Peyer's patch (tissue), 4 donors: ENCODE measurements at places on chromosomes 11 and 22.

GRCh38 chr22:29727131-29727523, 7.3 kb downstream of the CABP7 start:
- no peak for DNase-seq

DNA sequence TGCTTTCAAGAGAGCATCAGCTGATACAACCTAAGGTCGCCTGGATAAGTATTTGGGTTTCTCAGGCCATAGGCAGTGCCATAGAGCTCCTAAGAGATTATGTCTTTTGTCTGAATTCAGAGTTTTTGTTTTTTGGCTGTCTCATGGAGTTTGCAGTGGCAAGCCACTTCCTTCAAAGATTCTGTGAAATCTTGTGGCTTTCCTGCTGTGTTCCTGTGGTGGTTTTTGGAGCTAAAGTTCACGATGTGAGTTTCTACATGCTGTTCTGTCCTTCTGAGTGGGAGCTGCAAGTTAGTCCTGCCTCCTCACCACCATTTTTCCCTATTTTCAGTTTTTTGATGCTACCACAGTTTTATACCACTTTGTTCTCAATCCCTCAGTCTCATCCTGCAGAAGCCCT, 111.4 kb downstream of the COMMD9 start:
- no peak for DNase-seq

DNA sequence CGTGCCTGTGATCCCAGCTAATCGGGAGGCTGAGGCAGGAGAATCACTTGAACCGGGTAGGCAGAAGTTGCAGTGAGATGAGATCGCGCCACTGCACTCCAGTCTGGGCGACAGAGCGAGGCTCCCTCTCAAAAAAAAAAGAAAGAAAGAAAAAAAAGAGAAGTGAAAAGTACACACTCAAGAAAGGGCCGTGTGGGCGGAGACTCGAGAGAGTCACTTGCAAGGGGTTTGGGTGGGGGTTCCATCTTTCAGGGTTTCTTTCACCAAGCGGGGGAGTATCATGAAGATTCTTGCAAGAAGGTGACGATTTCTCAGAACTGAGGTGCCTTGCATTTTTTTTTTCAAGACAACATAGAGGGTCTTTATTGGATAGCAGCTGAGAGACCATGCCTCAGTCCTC, 4.0 kb upstream of the IFITM5 start:
- DNase-seq, result no peak

DNA sequence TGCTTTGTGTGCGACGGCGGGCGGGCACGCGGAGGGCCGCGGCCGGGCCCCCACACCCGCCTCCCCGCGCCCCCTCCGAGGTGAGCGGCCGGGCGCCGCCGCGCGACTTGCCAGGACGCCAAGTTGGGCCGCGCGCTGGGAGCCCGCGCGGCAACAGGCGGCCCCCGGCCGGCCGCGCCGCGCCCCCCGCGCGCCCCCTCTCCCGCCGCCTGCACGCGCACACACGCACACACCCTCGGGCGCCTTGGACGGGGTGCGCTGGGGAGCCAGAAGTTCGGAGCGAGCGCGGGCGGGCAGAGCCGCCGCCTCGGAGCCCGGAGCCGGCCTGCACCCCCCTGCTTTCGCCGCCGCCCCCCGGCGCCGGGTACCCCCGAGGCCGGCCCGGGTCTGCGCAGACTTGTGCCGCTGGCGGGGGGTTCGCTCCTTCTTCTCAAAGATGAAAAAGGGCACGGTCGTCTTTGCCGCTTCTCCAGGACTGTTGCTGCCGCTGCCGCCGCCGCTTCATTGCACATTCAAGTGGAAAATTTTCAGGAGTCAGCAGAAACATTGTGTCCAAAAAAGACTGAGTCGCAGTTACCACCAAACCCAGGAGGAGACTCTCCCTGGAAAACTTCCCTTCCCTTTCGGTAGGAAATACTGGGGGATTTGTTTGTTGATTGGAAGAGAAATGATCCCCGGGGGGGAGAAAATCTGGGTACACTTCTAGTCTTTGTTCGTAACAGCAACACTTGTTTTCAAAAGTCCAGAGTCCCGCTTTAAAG, 895 bp downstream of the TEAD1 start:
- DNase-seq, result no peak

GRCh38 chr11:67410984-67411784, 4.3 kb upstream of the CARNS1 start:
- DNase-seq, result no peak

- no peak for DNase-seq
Observed at GRCh38 chr11:98434296-98434695, 586.5 kb upstream of the CNTN5 start.

DNA sequence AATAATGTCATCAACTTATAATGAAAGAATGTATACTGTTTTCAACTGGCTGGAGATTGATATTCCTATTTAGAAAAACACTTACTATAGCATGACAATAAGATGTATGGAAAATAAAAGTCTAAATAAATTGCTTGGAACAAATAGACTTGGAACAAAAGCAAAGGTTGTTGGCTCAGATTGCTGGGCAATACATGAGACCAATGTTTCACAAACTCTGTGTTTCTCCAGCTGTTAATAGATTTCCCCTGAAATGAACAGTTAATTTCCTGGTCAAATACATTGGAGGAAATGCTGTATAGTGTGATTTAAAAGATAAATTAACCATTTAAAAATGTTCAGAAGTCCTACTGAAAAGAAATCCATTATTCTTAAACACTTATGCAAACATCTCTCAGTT, 40.1 kb upstream of the CTSC start:
- no peak for DNase-seq

GRCh38 chr11:1225386-1226225, 2.7 kb downstream of the MUC5B start:
- no peak for DNase-seq

DNA sequence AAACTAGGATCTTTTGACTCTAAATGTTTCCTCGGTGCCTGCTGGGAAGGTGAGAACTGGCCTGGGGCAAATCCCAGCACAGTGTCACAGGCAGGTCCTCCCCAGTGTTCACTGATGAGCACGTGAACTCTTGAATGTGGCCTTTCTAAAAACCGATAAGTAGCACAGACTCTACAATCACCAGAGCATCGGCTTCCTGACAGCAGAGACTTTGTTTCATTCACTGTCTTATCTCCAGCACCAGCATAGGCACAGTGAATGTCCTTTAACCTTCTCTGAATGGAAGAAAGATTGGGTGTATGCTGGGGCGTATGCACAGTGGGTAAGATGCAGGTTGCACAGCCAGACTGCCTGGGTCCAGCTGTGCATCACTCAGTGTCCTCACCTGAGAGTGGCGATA, 59.3 kb upstream of the EIF3D start:
- no peak for DNase-seq

GRCh38 chr22:41531715-41532477, 12.4 kb downstream of the POLR3H start:
- no peak for DNase-seq

DNA sequence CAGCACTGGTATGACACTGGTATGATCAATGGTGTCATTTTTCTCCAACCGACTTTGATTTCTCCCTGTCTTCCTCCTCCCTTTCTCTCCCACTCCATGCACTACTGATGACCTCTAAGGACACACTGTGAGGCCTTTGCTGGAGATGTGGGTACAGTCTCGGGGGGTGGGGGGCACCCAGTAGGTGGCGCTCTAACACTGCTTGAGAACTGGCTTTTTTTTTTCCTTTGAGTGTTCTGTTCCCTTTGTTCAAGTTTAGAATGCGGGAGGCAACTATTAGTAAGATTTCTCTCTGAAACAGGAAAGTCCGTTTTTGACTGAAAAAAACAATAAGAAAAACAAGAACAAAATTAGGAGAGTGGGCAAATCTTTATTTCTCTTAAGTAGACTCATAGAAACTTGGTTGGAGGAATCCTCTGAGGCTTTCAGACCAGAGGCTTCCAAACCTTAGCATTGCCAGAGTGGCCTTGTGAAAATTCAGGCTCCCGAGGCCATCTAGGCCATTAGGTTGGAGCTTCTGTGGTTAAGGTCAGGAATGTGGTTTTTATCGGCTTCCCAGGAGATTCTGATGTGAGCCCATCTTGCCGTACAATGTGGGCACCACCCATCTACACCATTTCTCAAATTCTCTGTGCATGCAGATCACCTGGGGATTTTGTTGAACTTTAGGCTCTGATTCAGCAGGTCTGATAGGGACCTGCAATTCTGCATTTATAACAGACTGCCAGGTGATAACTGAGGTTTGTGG, 43.2 kb downstream of the PANX1 start:
- DNase-seq, result peak; percentile 63

DNA sequence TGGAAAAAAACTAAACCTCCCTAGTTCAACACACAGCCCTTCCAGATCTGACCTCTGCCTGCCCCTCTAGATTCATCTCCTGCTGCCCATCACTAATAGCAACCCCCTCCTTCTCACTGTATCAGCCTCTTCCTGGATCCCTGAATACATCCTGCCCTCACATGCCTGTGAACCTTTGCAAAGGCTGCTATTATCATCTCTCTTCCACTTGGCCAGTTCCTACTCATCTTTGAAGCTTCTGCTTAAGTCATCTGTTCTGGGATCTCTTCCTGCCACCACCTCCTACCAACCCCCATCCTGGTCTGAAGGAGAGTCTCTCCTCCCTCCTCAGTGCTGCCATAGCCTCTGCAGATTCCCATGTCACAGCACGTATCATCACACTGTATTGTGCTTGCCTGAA, 38.0 kb upstream of the AMOTL1 start:
- DNase-seq, result no peak

- DNase-seq, result no peak
Observed at GRCh38 chr11:33682446-33682845, 18.2 kb downstream of the C11orf91 start.

GRCh38 chr11:106879832-106880546, 138.3 kb downstream of the GUCY1A2 start:
- no peak for DNase-seq

DNA sequence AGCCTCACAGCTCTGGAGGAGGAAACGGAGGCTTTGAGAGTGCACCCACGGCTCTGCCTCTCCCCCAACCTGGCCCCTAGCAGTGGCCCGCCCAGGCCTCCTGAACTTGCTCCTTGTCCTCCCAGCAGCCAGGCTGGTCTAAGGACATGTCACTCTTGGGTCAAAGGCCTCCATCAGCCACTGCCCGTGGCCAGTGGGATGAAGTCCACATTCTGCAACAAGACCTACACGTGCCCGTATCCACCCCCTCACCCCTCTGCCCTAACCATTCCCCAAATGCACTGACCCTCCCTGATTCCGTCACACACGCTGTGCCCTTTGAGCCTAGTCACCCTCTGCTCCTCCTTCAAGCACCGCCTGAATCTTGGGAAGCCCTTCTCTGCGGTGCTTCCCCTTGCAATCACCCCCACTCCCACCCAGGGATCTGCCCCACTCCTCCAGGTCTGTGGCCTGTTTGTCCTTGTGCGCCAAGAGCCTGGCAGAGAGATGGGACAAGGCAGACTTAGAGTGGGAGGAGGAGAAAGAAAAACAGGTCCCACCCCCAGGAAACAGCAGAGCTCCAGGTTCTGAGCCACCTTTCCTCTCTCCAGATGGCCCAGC, 37.5 kb upstream of the TEF start:
- DNase-seq, result no peak

DNA sequence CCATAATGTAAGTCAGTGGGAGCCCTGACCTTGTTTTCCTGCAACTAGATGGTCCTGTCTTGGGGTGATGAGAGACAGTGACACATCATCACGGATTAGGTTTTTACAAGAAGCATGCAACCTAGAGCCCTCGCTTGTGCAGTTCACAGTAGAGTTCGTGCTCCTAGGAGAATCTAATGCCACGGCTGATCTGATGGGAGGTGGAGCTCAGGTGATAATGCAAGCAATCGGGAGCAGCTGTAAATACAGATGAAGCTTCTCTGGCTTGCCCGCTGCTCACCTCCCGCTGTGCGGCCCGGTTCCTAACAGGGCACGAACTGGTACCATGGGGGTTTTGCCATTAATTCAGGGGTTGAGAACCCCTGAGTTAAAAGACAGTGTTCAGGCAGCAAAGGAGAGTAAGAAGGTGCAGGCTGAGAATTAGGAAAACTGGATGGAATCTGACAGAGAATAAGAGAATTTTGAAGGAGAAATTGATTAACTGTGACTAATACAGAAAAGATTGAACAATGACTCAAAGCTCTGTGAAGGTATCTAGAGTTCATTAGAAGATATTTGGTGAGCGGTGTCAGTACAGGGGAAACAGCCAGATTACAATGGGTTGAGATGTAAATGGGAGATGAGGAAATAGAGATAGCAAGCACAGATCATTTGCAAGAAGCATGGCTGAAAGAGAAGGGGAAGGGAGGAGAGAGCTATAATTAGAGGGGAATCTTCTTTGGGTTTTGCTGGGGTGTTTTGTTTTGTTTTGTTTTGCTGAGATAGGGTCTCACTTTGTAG, 21.0 kb downstream of the WEE1 start:
- DNase-seq, result no peak

GRCh38 chr11:45527898-45528297, 137.5 kb downstream of the CHST1 start:
- DNase-seq, result no peak

DNA sequence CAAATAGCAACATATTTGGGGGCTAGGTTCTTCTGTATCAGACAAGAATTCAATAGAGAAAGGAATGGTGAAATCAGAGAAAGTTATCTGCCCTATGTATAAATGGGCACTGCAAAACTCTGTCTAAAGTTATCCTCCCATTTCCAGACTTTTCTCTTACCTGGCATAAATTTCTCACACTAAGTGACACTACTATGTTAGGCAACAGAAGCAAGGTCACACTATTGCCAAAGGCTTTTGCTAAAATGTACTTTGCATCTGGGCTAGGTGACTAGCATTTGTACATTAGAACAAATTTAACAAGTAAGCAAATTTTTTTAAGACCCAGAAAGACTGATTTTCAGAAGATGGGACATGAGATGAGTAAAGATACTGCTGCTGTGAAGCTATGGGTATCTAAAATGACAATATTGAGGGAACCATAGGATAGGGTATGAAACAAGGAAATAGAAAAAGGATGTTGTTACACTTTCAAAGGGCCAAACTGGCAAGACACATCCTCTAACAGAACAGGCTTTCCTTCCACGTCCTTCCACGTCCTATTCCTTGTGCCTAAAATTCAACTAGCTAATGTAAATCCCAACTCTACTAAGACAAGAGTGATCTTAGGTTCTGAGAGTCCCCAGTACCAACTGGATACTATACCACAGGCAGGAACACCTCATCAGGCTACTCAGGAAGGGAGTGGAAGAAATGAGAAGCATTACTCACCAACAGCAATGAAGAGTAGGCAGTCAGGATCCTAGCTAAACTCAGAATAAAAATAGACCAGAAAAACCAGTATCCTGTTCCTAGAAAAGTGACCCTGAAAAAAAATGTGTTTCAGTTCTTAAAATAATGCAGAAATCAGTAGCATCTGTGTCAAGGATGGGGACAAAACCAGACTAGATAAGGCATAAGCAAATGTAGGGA, 22.6 kb downstream of the GDPD4 start:
- DNase-seq, result no peak

DNA sequence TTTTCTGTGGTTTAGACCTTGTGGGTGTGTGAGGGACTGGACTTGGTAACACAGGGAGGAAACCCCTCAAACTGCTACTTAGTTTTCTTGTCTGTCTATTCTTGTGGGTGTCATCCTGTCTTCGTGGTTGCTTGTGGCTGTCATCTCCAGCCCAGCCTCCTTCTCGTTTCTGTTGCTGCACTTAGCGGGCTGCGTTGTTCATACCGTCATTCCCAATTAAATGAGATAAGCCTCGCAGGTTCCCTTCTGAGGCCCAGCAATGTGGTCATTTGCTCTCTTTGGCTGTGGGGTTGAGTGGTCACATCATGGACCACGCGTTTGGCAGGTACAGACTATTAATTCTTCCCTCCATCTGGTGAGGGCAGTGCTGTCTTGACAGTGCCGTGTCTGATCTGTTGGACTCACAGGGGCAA, 18.8 kb downstream of the PANX1 start:
- no peak for DNase-seq

- no peak for DNase-seq
Observed at GRCh38 chr22:22716136-22716665, 71.8 kb downstream of the GGTLC2 start.
